Thoracic aorta (tissue), 2 donors: ENCODE measurements at places on chromosomes 4 and X. TPM values are rescaled to one million over a fixed set of nuclear protein-coding genes. Genes with fewer than 3 reads are reported as not detected.

GRCh38 chr4:4913147-4913561 lies 53.7 kb downstream of the MSX1 start:
- DNase-seq: no peak

GRCh38 chr4:185831125-185831815 lies 19.3 kb upstream of the SORBS2 start:
- no peak for DNase-seq

Gene ADH1B
- 1,563 TPM for total RNA-seq

DNA sequence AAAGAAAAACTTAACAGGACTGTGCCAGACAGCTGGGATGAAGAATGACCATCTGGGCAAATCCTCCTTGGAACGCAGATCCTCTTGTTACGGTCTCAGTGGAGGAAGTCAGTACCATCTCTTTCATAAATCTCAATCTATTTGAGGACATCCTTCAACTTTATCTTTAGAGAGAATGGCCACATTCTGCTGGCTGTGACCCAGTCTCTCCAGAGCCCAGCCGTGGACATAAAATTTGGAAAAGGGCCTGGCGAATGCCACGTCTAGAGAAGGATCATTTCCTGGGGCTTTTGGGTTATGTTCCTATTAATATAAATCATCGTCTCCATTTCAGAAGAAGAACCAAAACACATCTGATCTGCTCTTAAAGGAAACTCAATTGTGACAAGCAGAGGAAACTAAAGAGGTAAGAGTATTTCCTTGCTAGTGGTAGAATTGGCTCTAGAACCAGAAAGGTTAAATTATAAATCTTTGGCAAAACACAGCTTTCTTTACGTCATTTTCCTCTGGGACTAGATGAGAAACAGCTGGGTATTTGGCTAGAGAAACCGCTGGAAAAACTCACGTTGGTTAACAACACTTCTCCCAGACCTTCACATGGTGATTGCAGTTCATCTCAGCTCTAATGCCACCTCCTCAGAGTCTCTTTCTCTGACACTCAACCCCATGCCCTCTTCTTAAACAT lies 164.7 kb downstream of the CHIC2 start:
- DNase-seq: no peak

GRCh38 chrX:13279279-13280018 lies 40.4 kb downstream of the ATXN3L start:
- DNase-seq: no peak

Gene MAGEH1
- 36.3 TPM for total RNA-seq

DNA sequence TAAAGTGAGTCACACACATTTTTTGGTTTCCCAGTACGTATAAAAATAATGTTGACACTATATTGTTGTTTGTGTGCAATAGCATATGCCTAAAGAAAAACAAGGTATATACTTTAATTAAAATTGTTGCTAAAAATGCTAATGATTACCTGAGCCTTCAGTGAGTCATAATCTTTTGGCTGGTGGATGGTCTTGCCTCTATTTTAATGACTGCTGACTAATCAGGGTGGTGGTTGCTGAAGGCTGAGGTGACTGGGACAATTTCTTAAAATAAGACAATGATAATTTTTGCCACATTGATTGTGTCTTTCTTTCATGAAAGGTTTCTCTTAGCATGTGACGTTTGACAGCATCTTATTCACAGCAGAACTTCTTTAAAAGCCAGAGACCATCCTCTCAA lies 21.0 kb upstream of the ANXA10 start:
- DNase-seq: no peak

Gene EIF1AX
- total RNA-seq: 45.4 TPM

DNA sequence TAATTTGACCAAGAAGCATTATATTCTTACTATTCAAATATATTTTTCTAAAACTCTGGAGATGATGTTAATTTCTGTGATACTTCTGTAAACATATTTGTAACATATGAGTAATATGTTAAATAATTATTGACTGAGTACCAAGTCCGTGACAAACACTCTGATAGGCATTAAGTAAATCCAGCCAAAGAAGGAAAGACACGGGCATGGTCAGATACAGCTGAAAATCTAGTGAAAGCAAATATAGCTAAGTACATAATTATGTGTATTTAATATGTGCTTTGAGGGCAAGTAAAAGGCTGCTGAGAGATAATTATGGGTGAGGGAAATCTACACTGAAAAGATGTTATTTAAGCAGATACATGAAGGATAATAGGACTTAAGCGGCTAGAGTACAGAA lies 1263.6 kb upstream of the ADGRL3 start:
- no peak for DNase-seq

- DNase-seq: no peak
These were observed 278 bp downstream of the RELL1 start for GRCh38 chr4:37685823-37686372.

Gene AFP
- not detected for total RNA-seq

DNA sequence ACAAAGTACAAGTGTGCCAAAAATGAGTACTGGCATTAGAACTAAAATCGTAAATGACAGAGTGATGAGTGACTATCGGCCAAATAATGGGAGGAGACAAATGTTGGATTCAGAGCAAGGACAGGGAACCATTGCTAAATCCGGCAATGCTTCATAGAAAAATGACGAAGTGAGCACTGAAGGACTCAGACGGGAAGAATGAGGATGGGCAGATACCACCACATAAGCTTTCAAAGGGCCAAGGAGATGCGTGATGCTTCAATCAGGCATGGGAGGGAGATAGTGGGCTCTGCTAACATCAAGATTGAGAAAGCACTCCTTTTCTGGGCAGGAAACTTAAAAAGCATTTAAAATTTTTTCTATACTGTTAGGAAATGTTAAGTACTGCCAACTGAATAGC lies 21.6 kb downstream of the RBBP7 start:
- no peak for DNase-seq

DNA sequence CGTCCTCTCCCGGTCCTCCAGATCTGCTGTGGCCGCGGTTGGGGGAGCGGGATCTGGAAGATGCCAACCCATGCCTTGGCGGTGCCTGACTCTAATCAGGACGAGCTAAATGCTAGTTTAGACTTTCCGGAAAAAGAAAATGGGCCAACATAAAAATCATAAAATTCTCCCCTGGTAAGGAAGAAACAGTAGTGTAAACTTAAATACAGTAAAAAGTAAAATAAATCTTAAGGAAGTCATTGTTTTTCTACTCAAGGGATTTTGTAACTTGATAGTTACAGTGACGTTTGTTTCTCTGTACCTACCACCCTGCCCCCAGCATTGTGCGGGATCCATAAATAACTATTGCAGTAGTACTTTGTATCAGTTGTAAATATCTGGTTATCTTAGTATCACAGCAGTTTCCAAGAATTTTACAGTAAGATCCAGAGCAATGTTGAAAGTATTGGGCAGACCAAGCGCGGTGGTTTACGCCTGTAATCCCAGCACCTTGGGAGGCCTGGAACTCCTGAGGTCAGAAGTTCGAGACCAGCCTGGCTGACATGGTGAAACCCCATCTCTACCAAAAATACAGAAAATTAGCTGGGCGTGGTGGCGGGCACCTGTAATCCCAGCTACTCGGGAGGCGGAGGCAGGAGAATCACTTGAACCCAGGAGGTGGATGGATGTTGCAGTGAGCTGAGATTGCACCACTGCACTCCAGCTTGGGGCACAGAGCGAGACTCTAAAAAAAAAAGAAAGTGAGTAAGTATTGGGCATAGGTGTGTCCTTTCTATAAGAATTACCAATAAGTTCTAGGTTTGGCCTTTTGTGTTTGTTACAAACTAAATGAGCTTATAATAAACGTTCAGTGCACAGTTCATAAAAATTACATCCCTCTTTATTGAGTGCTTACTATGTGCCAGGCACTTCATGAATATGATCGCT lies 1.0 kb upstream of the PLA2G12A start:
- DNase-seq: no peak

Gene L1CAM
- total RNA-seq: 1.1 TPM

Gene FAM9A
- total RNA-seq: not detected

DNA sequence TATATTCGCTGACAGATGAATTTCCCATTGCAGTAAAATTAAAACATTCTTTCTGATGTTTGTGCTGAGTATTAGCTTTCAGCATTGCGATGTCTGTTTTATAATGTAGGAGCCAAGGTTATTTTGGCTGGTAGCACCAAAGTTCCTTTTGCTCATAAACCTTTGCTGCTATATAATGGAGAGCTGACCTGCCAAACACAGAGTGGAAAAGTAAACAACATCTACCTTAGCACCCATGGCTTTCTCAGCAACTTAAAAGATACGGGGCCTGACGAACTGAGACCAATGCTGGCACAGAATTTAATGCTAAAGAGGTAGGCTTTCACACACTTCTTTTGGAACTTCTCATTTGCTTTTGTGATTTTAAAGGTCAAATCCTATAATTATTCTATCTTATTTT lies 46.0 kb downstream of the WDR19 start:
- no peak for DNase-seq

DNA sequence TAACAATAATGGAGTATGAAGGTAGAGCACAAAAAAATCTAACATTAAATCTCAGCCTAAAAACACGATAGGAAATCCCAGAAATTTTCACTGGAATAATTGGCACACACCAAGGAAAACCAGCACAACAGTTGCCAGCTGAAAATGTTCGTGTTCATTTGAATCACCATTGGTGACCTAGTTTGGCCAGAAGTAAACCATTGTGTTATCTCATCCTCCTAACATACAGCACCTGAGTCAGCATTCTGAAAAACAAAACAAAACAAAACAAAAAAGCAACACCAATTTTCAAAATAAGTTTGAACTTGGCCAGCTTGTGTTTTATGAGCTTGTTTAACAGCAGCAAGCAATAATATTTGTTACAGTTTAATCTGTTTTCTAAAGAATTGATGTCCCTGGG lies 41.1 kb downstream of the UCHL1 start:
- DNase-seq: no peak

DNA sequence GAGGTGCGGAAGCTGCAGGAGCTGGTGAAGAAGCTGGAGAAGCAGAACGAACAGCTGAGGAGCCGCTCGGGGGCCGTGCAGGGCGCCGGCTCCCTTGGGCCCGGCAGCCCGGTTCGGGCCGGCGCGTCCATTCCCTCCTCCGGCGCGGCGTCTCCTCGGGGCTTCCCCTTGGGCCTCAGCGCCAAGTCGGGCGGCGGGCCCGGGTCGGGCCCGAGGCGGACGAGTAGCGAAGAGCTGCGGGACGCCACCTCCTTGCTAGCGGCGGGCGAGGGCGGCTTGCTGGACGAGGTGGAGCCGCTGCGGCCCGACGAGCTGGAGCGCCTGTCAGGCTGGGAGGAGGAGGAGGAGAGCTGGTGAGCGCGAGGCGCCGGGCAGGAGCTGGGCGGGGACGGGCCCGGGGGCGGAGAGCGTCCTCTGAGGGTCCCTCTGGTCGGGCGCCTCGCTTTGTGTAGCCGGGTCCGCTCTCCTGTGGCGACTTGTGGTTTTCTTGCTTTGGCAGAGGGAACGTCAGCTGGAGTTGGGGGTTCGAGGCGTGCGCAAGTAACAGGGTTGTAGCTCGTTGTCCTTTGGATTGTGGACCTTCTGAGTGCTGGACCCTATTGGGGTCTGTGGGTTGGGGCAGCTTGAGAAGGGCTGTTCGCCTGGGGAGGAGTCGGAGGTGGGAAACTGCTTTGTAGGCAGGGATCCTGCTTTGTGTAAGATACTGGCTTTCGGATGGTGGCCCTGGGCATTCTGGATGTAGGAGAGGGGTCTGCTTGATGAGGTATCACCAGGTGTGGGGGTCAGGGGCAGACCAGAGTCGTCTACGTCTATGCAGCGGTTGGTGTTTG lies 662 bp downstream of the SLAIN2 start:
- DNase-seq: peak; percentile 4

Gene FHIP1A
- 4.9 TPM for total RNA-seq

GRCh38 chrX:19744231-19744630 lies 143.2 kb downstream of the SH3KBP1 start:
- DNase-seq: no peak

- DNase-seq: no peak
These were observed 287.0 kb upstream of the GALNT7 start for GRCh38 chr4:172881645-172882044.

GRCh38 chrX:153876112-153876491 lies 9.9 kb downstream of the L1CAM start:
- no peak for DNase-seq

Gene KIAA1210
- not detected for total RNA-seq

DNA sequence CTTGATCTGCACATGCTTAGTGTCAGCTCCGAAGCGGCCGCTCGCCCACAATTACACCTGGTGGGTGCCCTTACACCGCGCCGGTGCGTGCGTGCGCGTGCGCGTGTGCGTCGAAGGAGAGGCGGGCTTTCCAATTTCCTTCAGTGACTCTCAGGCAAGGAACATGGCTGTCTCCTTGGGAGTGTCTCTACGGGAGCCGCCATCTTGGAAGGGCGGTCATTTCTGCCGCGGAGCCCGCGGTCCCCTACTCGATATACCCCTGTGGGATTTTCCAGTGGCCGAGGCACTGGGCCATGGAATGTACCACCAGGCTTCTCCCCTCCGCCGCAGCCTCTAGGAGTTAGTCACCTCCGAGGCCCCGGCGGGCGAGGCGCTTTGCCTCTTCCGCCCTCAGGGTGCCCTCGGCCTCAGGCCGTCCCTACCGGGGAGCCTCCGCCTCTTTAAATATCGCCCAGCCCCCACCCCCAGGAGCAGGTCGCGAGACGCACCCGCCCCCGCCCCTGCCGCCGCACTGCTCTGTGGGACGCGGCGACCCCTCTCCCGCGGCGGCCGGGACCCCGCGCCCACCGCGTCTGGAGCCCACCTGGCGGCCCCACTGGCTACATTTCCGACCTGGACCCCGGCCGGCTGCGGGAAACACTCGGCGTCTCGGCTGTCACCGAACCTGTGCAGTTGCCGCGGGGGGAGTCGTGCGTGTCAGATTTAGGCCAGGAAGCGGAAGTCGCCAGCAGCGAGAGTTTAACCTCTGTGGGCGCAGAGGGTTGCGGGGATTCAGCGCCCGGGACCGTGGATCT lies at the start of gene ZNF41:
TSS of gene ZNF41 (minus strand) at position 711 of the 794 bp plus-strand sequence. CDS start 15,741 bp downstream, outside the sequence.
- peak; percentile 28 for DNase-seq

DNA sequence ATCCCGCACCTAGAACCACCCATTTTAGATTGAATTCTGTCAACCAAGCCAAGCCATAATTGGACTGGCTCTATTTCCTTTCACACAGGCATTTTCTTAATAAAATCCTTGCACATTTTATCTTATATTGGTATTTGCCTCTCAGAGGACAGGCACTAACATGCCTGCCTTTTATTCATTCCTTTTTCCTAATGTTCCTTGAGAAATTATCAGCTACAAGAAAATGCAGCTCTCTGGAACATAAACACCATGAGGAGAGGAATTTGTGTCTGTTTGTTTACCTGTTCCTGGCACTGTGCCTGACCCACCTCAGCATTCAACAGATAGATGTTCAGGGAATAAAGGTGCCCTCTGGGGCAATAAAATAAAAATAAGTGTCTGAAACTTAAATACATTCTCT lies 116.2 kb downstream of the PDHA2 start:
- no peak for DNase-seq

DNA sequence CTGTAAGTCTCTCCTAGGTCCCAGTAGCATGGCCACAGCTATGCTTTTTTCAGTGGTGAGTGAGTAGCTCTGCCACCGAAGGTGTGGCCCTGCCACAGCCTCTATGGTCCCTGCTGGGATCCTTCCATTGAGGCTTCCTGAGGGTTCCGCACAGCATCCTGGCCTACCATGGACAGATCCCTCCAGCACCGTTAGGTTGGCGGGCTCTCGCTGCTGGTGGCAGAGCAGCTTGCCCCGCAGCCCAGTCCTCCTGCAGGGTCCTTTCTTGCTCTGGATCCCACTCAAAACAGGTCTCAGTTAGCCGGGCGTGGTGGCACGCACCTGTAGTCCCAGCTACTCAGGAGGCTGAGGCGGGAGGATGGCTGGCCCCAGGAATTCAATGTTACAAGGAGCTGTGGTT lies 2.4 kb upstream of the PDZD4 start:
- DNase-seq: no peak
